Adrenal gland (tissue), 19 donors: ENCODE measurements at places on chromosomes 5 and 9.
A peak's percentile ranks its signal among the peaks of the same experiment; 100 is the strongest.

- DNase-seq: no peak
Observed at GRCh38 chr5:41878173-41878572, 7.9 kb upstream of the OXCT1 start.

DNA sequence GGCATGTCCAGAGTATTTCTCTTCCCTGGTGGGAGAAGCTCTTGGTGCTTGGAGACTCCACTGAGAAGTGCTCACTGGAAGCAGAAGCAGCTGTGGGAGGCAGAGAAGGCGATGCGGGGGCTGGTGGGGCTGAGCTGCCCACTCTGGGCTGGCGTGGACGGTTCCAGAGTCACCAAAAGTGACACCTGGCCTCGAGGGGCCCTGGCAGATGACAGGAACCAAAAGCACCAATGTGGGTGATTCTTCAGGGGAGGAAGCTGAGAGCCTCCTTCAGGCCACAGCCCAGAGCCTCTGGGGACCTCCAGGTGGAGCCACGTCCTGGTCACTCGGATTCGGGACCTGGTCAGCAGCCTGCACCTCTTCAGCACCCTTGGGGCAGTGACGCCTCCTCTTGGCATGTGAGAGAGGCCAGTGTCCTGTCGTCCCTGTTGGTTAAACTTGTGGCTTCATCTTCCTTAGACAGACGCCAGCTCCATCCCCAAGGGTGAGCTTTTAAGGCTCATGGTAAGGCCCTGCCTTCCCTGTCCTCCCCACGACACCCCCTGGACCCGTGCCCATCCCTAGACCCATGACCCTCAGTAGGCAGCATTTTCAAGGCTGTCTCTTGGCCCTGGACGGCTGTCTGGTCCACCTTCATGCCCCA is 78.7 kb upstream of the IRX4 start:
- no peak for DNase-seq

DNA sequence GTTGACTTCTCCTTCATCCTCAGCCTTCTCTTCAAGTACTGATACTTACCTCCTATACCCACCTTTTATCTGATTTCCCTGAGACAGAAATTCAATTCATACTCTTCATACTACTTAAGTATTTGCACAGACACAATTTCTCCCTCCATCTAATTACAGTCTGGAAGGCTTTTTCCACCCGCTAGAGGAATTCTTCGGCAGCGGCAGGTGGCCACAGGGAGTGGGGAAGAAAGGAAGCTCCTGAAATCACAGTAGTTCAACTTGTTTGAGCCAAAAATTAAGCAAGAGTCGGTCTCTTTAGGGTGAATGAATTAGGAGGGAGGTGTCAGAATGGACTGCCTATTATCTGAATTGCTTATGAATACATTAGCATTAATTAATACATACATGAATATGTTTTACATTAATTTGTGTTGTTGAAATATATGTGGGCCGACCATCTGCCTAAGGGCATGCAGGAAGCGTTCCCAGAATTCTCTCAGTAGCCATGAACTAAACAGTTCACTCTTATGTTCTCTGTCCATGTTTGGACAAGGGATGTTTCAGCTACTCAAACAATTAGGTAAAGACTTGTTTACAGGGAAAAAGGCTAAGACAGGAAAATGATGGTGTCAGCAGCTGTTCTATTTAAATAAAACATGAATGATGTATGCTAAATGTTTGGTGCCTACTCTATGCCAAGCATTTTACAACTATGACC is 101.4 kb upstream of the SMARCA2 start:
- no peak for DNase-seq

DNA sequence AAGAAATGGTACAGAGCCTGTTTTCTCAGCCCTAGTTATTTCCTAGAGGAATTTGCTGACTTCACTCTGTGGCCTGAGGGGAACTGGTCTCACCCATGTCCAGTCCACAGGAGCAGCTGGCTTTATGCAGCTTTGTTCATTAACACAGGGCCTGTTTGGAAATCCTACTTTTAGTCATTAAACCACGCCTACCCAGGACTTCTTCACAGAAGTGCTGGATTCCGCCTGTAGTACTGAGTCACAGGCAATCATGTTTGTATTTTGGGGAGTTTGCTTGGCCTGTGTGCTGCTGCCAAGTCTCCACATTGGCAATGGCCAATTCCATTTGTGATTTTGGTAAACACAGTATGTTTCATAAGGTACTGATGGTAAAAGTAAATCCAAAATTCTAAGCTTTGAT is 52.8 kb downstream of the CTNND2 start:
- no peak for DNase-seq

GRCh38 chr5:127950707-127951391 is 132.7 kb upstream of the SLC12A2 start:
- no peak for DNase-seq

- DNase-seq: no peak
Observed at GRCh38 chr9:35695943-35696401, 6.2 kb upstream of the TPM2 start.

- DNase-seq: no peak
Observed at GRCh38 chr5:174056064-174056847, 10.8 kb downstream of the NSG2 start.

- DNase-seq: peak; percentile 68
Observed at GRCh38 chr5:88690409-88691229, 192.4 kb downstream of the MEF2C start.

GRCh38 chr5:83895860-83896259 is 175.2 kb upstream of the HAPLN1 start:
- no peak for DNase-seq

DNA sequence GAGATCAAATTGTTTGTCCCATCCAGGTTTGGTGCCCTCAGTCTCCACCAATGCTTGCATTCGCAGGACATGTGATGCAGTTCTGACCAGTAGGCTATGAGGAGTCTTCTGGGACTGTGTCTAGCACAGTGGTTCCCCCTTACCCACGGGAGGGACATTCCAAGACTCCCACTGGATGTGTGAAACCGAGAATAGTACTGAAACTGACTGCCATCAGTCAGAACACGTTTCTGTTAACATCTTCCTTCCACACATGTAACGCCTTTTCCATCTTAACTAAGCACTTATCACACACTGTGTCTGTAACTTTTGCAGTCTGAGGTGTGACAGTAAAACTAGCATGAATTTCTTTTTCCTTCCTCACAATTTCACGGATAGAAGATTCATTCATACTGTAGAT is 74.7 kb downstream of the PTTG1 start:
- DNase-seq: no peak
